ENCODE measurements at places on chromosomes 1 and 21. TPM values are rescaled to one million over a fixed set of nuclear protein-coding genes. Genes with fewer than 3 reads are reported as not detected.

DNA sequence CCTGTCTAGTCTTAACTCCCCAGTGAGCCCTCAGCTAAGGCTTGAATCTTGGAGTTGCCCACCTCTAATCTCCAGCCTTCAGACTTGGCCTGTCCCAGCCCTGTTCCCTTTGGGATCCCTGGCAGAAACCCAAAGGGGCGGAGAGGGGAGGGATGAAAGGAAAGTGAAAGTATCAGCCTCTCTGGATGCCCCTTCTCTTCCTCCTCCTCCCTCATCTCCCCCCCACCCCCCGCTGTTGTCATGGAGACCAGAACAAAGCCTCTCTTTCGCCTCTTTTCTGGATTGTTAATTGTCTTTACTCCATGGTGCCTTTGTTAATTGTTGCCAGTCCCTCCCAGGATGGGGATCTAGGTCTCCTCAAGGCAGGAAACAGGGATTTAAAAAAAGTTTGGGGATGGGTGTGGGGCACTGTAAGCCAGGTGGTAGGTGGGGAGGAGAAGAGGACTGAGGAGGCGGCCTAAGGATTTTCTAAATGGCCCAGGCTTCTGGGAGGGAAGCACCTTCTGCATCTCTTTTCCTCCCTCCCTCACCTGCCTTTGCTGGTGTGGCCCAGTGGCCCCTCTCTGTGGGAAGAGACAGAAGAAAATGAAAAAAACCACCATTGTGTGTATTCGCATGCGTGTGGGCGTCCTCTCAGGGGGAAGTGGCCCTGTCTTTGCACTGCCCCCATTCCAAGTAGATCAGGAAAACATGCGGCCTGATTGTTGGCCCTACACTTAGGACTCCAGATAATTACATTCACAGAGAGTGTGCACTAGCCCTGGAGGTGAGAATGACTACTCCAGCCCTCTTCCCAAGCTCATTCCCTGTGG, 7.5 kb upstream of the SOX13 start:
- DNase-seq: peak; percentile 92

GRCh38 chr1:76281306-76281705, 206.8 kb downstream of the ST6GALNAC3 start:
- no peak for DNase-seq

DNA sequence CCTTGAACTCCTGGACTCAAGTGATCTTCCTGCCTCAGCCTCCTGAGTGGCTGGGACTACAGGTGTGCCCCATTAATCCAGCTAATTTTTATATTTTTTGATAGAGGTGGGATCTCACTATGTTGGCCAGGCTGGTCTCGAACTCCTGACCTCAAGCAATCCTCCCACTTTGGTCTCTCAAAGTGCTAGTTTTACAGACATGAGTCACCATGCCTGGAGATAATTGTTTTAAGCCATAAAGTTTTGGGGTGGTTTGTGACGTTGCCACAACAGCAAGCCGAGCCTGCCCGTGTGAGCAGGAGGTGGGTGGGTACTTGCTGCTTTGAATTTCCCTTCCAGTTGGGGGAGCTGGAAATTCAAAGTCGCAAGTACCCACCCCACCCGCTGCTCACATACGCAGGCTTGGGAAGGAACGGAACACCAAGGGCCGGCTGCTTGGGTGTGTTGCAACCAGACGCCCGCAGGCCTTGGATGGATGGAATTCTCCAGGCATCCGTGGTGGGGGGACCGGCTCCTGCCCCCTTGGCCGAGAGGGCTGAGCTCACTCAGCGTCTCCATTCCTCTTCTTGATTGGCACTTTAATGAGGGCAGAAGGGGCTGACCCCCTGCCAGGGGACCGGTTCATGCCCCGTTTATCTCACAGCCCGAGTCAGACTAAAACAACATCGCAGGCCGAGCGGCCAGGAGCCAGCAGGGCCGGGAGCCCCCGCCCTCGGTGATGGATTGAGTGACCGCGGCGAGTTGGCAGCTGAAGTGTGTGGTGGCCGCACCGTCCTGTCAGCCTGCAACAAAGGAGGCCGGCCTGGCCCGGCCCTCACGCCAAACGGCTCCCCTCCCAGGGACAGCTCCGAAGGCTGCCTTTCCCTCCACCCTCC, 78.1 kb downstream of the DHRS3 start:
- peak; percentile 77 for DNase-seq

GRCh38 chr1:210397252-210397651, 68.5 kb downstream of the HHAT start:
- no peak for DNase-seq

- peak; percentile 6 for DNase-seq
These were observed 86.1 kb downstream of the KIAA0319L start for GRCh38 chr1:35470977-35471613.

DNA sequence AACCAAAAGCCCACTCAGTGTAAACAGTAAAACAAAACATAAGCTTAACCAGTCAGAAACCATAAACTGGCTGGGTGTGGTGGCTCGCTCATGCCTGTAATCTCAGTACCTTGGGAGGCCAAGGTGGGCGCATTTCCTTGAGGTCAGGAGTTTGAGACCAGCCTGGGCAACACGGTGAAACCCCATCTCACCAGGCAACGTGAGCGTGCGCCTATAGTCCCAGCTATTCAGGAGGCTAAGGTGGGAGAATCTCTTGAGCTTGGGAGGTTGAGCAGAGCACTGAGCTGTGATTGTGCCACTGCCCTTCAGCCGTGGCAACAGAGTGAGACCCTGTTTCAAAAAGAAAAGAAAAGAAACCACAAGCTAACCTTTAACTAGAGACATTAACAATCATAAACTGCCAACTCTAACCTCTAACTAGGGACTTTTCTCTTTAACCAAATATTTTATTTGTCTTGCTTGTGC, 13.1 kb upstream of the PRRC2C start:
- no peak for DNase-seq

DNA sequence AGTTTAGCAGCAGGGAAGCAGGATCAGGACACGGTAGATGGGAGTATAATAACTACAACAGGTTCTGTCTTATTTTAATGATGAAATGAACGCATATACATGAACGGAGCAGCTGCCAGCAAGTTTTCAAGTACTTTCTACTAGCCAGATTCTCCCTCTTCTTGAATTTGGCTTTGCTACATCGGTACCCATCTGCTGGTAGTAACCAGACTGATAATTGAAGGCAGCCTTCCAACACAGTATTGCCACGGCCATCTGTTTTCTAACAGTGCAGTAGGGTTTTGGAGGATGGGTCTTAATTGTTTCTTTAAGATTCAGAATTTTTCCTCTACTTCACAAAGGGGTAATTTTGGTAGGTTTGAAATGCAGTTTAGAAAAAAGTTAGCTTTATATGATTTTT, 33.4 kb downstream of the CENPF start:
- DNase-seq: no peak

GRCh38 chr1:10647414-10648170, 148.9 kb downstream of the CASZ1 start:
- DNase-seq: no peak

DNA sequence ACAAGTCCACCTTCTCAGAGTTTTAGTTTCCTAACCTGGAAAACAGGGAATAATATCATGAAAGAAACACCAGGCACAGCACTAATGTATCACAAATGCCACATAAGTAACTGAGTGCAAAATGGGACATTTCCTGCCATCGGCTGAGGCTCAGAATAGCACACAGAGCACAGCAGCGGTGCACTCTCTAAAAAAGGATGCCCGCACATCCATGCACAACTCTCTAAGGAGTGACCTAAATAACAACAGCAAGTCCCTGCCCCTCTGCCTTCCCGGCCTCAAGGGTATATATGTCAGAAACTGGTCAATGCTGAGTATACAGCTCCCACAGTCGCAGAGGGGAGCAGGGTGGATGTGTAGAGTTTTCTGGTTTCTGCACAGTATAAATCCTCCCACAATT, 100.1 kb upstream of the ERG start:
- no peak for DNase-seq

RSPH1 gene
- total RNA-seq: not detected
